Cortex of kidney (tissue), 1 donor: ENCODE measurements at places on chromosomes 6 and 20.

- no peak for DNase-seq
Measured at GRCh38 chr6:11802886-11803590, 24.4 kb upstream of the ADTRP start.

- DNase-seq, result no peak
Measured at GRCh38 chr6:122751326-122751725, 28.2 kb upstream of the FABP7 start.

DNA sequence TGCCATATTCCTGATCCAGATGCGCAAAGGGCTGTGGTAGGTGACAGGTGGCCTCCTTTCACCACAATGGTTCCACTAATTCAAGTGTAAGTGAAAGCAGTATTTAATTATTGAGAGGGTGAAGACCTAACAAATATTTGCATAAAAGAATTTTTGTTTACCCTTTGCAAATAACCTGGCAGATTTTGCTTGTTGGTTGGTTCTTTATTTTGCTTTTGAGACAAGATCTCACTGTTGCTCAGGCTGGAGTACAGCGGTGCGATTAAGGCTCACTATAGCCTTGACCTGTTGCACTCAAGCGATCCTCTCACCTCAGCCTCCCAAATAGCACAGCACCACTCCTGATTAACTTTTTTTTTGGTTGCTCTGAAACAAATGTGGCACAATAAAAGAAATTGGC lies 49.2 kb downstream of the PCNA start:
- no peak for DNase-seq

- no peak for DNase-seq
Measured at GRCh38 chr20:53426766-53427312, 166.8 kb downstream of the ZNF217 start.

DNA sequence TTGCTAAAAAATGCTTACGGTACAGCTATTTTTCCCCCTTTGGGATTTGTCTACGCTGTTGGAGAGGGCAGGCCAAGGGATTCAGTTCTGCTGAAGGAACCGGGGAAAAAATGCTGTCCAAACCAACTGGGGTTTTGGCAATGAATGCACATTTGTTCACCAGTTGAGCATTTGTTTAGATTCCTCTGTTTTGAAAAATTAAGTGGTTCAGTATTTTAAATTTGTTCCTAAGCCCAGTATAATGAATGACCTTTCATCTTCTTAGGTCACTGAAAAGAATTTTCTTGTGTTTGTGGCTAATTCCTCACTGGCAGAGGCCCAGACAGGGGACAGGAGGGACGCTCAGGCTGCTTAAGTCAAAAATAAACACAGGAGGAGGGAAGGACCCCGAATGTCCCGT lies 10.8 kb upstream of the EYA2 start:
- DNase-seq, result no peak

DNA sequence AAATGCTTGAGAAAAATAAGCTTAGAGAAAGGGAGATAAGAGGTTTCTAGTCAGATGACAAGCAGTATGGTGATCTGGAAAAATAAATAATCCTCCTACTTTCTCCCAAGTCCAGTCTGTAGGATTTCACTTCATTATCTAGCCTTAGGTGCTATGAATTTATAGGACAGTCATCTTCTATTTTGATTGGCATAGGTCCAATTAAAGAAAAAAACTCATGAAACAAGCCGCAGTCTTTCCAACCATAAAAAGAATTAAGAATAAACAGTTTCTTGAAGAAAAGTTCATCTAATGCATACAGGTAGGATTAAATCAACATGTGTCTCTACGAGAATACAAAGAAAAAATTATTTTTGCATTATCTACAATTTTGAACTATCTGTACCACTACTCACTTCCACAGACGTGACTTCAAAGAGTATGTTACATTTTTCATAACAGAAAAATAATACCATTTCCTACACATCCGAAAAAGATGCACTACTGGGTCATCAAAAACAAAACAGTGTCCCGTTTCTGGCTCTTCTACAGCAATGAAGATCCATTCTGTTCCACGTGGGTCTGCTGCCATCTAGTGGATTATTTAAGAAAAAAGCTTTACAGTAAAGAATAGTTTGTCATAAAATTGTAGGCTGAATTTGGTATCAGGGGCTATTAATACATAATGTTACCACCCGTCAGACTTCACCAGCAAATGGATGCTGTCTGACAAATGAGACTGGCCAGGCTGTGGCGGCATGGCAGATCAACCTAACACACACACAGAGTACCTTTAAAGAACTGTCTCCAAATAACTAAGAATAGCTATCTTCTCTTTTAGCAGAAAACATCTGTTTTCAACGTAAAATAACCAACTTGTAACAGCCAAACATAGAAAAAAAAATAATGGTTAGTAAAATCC lies 28.9 kb downstream of the STX7 start:
- no peak for DNase-seq

- DNase-seq, result no peak
Measured at GRCh38 chr6:18997375-18997826, 610.3 kb downstream of the RNF144B start.

- no peak for DNase-seq
Measured at GRCh38 chr6:140874066-140874465, 1258.7 kb upstream of the GJE1 start.

GRCh38 chr20:43331906-43332305 lies 125.8 kb upstream of the SRSF6 start:
- no peak for DNase-seq

GRCh38 chr6:107511511-107511993 lies 21.6 kb downstream of the SOBP start:
- no peak for DNase-seq

DNA sequence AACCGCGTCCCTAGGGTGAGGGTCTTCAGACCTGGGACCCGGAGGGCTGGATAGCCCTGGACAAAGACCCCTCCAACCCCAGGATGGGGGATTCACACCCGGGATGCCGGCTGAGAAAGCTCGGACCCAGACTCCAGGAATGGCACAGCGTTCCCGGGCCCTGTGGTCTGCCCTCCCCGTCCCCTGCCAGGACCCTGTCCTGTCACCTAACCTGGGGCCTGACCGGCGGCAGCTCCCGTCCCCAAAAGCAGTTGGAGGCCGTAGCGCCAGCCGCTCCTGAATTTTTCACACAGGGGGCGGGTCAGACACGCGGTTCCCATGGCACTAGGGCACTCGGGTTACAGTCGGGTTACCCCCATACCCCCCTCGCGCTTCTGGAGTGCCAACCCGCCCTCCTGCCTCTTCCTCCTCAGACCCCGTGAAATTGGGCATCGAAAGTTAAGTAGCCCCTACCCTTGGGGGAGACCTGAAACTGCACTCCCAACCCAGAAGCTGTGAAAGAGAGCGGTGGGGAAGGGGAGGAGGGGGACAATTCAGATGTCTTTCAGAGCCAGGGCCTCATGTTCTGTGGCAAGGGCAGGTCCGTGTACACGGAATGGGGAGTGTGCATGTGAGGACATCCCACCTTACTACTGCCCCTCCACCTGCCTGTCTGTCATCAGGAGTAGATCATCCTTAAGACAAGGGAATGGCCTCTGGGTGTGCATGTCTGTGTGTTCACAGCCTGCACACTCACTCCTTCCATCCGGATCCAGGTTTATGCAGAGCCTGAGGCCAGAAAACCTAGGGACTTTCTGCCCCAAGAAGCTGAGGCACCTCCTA lies 595 bp downstream of the REM1 start:
- DNase-seq, result no peak
